ENCODE measurements at places on chromosomes 2 and 18.

DNA sequence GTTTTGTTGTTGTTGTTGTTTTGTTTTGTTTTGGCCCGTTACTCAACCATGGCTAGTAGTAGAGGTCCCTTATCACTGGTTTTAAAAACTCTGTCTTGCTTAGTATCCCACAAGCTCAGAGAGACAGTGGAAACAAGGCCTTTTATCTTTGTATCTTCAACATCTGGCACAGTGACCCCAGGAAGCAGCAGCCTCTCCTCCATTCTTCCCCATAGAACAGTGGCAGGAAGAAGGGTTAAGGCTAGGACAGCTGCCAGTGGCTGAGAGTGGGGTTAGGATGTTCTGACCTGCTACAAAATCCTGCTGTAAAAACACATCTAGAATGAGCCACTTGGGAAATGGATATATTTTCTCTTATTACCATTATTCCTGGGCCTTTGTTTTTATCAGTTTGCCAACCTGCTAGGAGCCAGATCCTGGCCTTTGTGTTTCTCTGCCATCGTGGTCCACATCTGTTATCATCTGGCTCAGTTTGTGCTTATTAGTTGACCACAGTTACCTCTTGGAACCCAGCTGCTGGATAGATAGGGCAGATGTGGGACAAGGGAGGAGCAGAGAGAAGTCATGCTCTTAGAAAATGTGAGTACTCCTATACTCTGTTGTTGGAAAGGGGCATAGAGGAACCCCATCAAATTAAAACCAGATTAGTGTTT lies 246.8 kb downstream of the AGPS start:
- no peak for DNase-seq

GRCh38 chr18:79471597-79471996 lies 75.9 kb downstream of the NFATC1 start:
- DNase-seq, result no peak

DNA sequence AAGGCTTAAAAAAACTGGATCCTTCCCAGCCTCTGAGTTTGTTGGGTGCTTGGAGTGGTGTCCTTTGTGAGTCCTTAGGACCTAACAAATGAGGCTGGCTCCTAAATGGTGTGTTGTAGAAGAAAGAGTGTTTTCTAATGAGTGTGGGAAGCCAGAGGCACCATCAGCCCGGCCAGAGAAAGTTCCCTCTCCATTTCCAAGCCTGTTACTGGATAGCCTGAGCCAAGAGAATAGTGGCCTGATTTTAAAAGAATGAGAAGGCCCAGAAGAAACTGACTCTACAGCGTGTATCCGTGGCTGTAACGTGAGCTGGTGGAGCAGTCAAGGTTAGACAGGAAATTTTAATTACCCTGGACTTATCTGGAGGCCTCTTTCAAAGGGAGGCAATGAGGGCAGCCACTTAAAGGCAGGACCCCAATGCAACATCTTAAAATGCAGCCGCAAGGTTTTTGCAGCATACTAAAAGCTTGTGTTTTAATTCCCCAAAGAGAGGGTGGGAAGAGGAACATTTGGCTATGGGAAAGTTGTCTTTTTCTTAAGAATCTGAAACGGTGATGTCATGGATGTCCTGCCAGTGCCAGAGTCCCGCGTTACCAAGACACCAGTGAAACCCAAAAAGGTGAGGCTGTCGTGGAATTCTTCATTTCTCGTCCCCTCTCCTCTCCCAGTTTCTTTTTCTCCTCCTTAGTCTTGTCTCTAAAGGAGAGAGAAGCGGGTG lies 4.6 kb downstream of the EFHD1 start:
- DNase-seq, result no peak

GRCh38 chr18:69951182-69951581 lies 3.5 kb upstream of the CD226 start:
- no peak for DNase-seq

- DNase-seq, result no peak
Measured at GRCh38 chr2:64563436-64563938, 39.4 kb downstream of the AFTPH start.

DNA sequence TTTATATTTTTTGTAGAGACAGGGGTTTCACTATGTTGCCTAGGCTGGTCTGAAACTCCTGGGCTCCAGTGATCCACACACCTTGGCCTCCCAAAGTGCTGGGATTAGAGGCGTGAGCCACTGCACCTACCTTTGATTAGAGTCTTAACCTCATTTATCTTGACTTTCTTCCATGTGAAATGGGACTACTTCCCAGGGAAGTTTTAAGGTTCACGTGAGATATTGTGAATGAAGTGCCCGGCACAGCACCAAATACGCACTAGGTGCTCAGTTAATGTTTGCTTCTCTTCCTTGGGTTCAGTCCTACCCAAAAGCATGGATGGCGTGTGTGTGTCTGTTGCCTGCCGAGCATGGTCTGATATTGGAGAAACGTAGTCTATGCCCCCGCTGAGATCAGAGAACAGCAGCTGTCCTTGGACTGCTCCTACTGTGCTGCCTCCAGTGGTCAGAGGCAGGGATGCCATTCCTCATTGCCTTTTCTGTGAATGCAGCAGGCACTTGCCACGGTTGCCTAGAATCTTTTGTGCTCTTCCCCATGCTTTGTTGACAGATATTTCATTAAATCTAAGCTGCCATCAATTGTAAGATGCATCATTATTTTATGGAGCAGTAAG lies 12.3 kb upstream of the TFCP2L1 start:
- DNase-seq, result no peak

DNA sequence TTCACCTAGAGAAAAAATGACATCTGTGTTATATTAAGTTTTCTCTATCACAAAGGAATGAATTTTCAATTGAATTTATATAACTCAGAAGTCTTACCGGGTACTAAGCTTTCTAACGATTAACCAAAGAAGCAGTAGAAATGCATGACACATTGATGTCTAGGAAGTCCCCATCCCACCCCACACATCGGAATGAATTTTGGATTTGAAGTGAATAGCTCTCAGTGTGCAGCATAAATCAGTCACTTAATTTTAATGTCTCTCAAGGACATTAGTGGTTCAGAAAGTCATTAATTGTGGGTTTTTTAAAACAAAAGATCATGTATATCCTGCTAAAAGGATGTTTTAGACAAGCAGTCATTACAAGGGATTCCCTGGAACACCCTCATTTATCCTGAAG lies 141.4 kb upstream of the PIEZO2 start:
- DNase-seq, result no peak

GRCh38 chr2:207115715-207116364 lies 49.9 kb downstream of the KLF7 start:
- DNase-seq, result no peak

GRCh38 chr2:176865336-176865735 lies 347.3 kb upstream of the HNRNPA3 start:
- DNase-seq, result no peak

GRCh38 chr18:25346561-25346960 lies 5.4 kb downstream of the ZNF521 start:
- DNase-seq, result no peak

GRCh38 chr2:229980431-229981184 lies 58.3 kb downstream of the FBXO36 start:
- no peak for DNase-seq

DNA sequence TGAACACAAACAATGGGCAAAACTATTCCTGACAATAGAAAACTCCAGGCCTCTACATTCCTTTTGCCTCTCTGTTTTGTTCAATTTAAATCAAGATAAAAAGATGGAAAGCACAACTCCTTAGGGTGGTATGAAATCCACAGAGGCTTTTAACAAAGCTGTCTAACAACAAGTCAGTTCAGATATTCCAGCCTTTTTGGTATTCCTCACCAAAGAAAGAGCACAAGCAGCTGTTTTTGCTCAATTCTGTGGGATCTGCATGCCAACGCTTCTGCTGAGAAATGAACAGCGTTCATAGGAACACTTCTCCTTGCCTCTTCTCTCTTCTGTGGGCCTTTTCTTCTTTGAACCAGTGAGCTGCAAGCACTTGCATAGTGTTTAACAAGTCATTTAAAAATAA lies 411.6 kb upstream of the TCF4 start:
- DNase-seq, result no peak

- peak; percentile 20 for DNase-seq
Measured at GRCh38 chr2:86371527-86371926, 34.1 kb upstream of the REEP1 start.

DNA sequence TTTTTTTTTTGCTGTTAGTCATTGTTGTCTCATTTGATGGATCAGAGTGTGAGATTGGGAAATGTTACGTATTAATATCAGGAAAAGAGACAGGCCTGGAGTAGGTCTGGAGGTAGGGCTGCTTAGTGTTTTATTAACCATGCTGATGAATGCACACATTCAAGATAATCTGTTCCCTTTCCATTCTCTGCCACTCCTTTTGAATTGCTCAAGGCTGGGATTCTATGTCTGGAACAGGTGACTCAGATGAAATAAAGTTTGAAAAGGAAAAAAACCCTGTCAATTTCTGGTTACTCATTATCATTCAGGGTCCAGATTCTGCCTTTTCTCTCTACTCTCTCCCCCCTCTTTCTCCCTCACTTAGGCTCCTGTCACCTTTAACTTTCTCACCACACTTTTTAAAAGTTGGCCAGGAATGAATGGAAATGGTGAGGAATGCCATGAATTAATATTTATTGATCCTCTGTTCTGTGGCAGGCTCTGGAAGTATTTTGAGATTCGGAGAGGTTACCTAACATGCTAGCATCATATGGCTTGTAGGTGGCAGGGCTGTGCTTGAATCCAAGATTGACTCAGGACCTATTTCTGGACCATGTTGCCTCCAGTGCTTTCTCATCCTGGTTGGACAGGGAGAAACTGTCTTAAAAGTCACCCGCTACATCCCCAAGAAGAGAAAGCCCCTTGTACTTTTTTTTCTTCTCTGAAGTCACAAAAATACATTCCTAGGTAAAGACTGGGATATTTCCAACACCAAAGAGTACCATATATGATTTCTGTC lies 40.2 kb downstream of the MAP4K4 start:
- no peak for DNase-seq

DNA sequence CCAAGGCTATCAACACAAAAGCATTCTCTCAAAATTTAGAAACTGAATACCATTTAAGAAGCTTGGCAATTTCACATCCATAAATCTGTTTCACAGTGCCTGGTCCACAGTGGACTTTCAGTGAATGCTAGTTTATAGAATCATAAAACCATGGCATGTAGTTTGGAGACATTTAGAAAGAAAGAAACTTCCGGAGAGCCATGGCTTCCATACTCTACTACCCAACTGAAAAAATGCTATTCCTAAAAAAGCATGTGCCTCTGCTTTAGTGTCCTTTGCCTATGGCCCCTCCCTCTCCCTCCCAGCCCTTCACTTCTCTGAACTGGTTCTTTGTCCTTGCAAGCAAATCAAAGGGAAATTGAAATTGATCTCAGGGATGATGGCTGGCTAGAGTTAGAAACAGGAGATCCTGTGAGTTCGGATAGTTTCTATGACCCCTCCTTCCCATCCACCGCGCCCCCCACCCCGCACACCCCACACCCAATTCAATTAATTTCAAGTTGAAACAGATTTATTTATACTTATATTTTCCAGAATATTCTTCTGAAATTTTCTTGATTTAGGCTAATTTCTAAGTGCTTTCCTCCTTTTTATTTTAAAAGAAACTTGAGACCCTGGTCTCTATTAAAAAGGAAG lies 248.3 kb downstream of the TRIB2 start:
- DNase-seq, result no peak

GRCh38 chr18:58977223-58977622 lies 112.5 kb downstream of the ZNF532 start:
- DNase-seq, result no peak

- no peak for DNase-seq
Measured at GRCh38 chr18:59628995-59629394, 68.2 kb downstream of the CCBE1 start.

All from CD4-positive, alpha-beta T cell treated with Interleukin-6 at 100 ng/mL for 8 hours (primary cell).